Smooth muscle cell of the umbilical artery (primary cell): ENCODE measurements at places on chromosomes 2 and 18. TPM values are rescaled to one million over a fixed set of nuclear protein-coding genes. Genes with fewer than 3 reads are reported as not detected.

Gene SLC1A4
- 19.4 and 21.4 TPM in 2 replicates for total RNA-seq

Gene DUSP2
- total RNA-seq, result 3.0 and 4.2 TPM in 2 replicates

Gene IL1B
- 159 and 281 TPM in 2 replicates for total RNA-seq

Gene SGPP2
- total RNA-seq, result not detected in 2 replicates

Gene IHH
- total RNA-seq, result not detected in 2 replicates

Gene TMEFF2
- total RNA-seq, result 0.89 and 5.6 TPM in 2 replicates

Gene FBXO36
- 1.8 and 2.6 TPM in 2 replicates for total RNA-seq

Gene GAREM1
- 3.0 and 5.1 TPM in 2 replicates for total RNA-seq
